ENCODE measurements at places on chromosomes 13 and 19.

GRCh38 chr19:8113017-8113416 lies 36.4 kb downstream of the FBN3 start:
- no peak for DNase-seq

DNA sequence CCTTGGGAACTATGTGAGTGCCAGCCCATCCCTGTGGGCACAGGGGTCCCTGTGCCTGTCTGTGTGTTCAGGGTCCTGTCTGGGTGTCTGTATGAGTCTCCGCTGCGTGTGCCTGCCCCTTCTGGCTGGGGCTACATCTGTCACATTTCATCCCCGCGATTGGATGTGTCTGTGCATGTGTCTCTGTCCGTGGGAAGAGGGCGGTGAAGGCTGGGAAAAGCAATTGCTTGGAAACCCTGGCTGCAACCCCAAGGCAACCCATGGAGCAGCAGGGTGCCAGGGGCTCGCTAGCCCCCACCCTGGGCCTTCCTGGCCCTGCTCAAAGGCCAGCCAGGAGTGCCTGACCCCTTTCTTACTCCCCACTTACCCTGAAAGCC lies 1.4 kb downstream of the MAG start:
- no peak for DNase-seq

GRCh38 chr19:54670576-54671357 lies 8.0 kb downstream of the LILRB4 start:
- DNase-seq = no peak

DNA sequence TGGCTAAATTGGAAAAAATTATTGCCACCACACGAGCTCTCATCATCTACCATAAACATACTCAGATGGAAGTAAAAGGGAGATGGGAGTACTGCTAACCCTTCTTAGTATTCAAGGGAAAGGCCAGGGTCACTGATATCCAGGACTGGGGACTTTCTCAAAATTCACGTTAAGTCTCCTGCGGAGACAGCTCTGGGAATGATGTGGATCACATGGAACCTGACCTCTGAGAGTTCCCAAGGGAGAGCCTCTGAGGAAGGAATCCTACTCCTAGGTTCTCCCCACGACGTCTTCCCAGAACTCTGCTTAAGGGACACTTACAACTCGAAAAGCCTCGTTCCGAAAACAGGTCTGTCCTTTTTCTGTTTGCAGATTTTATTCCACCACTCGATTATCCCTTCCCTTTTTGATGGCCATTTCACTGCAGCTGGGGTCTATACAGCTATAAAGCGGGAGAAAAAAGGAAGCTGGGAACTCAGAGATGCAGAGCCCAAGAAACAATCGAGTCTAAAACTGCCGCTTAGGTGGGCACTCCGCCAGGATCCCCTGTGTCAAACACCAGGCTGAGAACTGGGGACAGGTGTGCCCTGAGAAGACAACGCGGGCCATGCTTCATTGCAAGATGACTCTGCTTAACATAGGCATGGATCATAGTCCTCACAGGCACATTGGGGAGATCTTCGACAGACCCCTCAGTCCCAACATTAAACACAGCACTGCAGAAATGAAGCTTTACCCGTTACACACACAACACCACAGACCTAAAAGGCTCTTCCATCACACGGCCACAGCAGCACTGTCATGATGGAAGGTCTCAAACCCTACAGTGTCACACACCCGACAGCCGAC lies 823 bp upstream of the ZNF567 start:
- DNase-seq = no peak

DNA sequence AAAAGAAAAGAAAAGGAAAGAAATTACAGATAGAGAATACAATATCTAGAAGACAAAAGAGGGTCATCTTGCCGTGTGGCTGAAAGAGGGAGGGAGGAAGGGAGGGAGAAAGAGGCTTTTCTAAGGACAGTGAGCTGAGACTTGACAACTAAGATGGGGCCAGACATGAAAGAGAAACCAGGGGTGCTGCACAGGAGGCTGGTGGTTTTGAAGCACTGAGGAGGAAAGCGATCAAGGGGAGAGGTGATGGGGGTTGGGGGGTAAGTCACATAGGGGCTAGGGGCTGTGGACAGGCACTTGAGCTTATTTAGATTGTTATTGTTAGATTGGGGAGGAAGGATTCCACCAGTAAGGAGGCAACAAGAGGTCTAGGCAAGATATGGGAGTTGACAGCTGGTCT lies 17.3 kb downstream of the PNPLA6 start:
- DNase-seq = no peak

- no peak for DNase-seq
Observed at GRCh38 chr13:50450279-50450678, 393.2 kb downstream of the DLEU7 start.

DNA sequence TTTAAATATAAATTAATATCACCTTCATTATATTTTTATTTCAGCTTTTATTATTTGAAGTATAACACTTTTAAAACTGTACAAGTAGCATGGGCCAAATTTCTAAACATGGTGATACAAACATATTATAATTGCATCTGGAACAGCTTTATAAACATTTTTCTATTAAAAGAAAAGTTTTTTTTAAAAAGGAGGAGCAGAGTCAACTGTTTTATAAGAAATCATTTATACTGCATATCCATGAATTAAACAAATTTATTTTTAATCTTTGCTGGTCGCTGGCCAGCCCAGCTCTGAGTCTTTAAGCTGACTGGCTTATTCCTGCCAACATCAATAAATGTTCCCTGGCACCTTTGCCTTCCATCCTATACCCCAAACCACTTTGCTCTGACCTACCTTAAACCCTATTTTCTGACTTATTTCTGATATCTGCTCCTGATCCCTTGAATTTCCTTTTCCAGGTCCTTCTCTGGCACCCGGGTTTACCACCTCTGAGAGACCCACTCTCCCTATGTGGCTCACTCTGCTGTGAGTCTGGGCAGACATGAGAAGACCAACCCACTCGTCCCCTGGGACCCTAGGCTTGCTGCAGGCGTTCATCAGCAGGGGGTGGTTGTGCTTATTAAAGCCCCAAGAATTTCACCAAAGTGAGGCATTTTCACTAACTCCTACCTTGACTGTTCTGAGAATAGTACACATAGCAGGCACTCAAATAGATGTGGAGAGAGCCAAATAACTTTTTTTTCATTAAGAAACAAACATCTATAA lies 220.3 kb downstream of the KLF12 start:
- DNase-seq = no peak

- no peak for DNase-seq
Observed at GRCh38 chr19:47319923-47320871, 10.5 kb downstream of the C5AR1 start.

DNA sequence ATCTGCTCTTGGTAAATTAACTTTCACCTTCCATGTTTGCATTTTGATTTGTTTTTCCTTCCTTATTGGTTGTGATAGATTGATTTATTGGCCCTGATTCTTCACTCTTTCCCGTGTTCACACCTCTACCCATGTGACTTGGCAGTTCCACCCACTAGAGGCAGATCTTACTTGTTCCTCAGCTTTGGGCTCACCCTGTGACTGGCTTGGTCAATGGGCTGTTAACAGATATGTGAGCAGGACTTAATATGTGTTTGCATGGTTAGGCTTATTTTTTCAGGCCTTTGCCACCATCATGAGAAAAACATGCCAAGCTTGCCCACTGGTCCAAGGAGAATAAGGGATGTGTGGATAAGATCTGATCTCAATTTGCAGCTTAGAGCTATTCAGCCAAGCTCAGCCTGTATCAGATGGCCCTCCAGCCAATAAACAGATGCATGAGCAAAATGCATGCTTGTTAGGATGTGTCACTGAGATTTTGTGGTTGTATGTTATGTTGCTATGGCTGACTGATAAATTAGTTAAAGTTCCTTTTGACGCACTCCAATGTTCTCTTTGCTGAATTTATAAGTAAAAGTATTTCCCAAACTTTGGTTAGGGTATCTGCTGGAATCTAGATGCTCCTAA lies 48.0 kb downstream of the RGCC start:
- DNase-seq = peak; percentile 74

DNA sequence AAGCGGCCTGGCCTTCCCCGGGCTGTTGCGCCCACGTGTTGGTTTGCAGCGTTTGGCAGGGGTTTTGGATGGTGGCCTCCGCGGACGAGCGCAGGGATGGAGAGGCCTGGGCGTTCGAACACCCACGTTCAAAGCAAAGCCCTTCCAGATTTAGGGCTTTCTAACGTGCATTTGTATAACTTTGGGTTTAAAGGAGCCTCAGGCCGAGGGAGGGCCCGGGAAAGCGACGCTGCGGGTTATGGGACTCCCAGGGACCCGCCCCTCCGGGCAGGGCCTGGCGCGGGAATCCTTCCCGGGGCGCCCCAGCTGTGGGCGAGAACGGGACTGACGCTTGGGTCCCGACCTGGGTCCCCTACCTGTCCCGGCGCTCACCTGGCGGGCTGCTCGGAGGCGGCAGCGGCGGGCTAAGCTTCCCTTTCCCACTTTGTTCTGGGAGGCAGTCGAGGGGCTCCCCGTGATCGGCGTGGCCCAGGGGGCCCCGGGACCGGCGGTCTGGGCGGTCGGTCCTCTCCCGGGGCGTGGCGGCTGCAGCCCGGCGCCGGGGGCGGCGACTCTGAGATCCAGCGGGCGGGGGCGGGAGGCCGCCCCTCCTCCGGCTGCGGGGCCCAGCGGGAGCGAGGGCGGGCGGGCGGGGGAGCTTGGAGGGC lies at the start of gene FBXO17:
Gene FBXO17 (minus strand): TSS at position 529 of the 647 bp plus-strand sequence. CDS start 25,423 bp downstream, outside the sequence.
- no peak for DNase-seq

DNA sequence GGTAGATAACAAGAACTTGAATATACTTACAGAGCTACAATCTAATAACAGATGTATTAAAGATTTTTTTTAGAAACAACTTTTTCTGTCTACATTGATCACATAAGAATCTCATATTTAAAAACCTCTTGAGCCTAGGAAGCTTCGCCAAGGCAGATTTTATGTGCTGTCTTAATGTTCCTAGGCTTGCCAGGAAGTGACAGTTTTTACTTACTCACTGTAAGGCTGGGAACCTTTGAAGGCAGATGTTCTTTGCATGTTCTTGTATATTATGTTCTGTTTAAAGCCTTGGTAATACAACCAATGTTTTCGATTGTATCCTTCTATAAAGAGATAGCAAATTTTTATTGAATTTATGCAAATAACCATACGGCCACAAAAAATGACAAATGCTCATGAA lies 492.7 kb downstream of the GPC5 start:
- no peak for DNase-seq

GRCh38 chr13:99301913-99302636 lies 5.1 kb downstream of the GPR183 start:
- DNase-seq = no peak

GRCh38 chr13:111911121-111911720 lies 155.7 kb upstream of the SOX1 start:
- DNase-seq = no peak

GRCh38 chr19:19948800-19949199 lies 48.1 kb downstream of the ZNF93 start:
- no peak for DNase-seq

DNA sequence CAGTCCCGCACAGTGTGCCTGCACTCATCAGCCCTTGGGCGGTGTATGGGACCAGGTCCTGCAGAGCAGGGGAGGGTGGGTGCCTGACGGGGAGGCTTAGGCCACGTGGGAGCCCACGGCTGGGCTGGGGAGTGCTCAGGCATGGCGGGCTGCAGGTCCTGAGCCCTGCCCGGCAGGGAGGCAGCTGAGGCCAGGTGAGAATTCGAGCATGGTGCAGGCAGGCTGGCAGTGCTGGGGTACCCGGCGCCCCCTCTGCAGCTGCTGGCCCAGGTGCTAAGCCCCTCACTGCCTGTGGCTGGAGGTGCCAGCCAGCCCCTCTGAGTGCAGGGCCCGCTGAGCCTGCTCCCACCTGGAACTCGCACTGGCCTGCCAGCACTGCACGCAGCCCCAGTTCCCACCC lies 630.9 kb upstream of the PCDH20 start:
- DNase-seq = no peak

GRCh38 chr19:17581211-17581874 lies 25.9 kb downstream of the COLGALT1 start:
- no peak for DNase-seq
